ENCODE measurements at places on chromosomes 16 and 17.

DNA sequence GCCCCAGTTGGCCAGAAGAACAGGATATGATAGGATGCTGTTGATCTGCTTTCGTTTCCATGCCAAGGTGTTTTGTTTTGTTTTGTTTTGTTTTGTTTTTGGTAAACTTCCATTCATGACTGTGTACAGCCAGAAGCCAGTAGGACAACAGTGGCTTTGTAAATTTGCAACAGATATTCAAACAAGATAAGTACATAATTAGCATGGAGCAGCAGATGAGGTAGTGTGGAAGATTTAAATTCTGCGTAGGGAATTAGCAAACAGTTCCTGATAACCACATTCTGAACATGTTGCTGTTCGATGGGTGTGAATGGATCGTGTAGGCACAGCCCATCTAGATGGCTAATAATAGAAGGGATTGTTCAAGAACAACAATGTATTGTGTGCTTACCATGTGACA lies 1080.1 kb upstream of the RBFOX1 start:
- no peaks in the 10 kb centered on the region for H3K36me3 ChIP-seq
- no peaks in the 10 kb centered on the region for H3K4me1 ChIP-seq
- H3K27me3 ChIP-seq = no peaks in the 10 kb centered on the region
- DNase-seq = no peak
- no peak overlapping the region for H3K4me3 ChIP-seq
- no peak overlapping the region for H3K27ac ChIP-seq

DNA sequence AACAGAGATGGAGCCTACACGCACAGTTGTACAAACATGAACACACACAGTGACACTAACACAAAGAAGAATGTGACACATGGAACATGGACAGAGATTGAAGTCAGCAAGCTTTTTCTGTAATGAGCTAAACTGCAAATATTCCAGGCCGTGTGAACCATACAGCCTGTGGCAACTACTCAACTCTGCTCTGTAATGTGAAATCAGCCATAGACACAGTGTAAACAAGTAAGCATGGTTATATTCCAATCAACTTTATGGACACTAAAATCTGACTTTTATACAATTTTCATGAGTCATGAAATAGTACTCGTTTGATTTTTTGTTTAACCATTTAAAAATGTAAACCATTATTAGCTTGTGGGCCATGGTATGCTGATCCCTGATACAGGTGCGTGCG lies 120.2 kb downstream of the SMG6 start:
- peak; percentile 43 for DNase-seq
- no peak overlapping the region for H3K4me3 ChIP-seq
- H3K27me3 ChIP-seq = no peaks in the 10 kb centered on the region
- no peak overlapping the region for H3K27ac ChIP-seq

DNA sequence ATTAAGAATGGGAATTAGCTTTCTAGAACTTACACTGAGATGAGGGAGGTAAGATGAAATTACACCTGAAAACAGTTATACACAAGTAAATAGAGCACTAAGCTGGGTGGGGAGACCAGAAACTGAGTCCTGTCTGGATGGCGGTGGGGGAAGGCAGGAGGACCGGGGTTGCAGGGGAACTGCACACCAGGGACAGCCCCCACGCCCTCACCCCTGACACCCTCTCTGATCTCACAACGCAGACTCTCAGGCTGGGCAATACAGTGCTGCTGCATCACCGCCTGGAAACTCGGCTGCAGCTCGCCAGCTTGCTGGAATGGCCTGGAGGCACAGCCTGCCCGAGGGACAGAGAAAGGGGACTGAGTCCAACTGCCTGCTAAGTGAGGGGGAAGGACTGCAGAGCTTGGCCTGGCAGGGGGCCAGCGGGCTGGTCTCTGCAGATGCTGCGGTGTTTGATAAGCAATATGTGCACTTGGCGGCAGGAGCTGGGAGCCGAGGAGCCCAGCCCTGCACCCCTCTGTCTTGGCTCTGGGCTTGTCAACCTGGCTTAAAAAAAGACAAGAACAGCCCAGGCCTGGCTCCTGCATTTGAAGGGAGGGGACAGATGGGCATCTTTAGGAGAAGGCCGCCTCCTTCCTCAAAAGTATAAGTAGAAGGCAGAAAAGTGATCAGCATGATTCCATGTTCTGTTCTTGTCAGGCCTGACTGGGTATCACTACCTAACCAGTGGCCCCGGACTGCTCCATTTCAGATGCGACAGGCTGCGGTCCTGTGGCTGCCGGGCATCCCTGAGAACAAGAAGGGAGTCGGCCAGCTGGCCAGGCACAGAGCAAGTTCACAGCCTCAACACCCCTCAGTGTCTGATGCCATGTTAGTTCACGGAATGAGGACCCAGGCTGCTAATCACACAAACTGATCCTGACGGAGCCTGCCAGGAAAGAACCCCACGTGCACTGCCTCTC lies 30.2 kb downstream of the SPHK1 start:
- DNase-seq = peak; percentile 51
- no peak overlapping the region for H3K4me3 ChIP-seq
- no peak overlapping the region for H3K27ac ChIP-seq

DNA sequence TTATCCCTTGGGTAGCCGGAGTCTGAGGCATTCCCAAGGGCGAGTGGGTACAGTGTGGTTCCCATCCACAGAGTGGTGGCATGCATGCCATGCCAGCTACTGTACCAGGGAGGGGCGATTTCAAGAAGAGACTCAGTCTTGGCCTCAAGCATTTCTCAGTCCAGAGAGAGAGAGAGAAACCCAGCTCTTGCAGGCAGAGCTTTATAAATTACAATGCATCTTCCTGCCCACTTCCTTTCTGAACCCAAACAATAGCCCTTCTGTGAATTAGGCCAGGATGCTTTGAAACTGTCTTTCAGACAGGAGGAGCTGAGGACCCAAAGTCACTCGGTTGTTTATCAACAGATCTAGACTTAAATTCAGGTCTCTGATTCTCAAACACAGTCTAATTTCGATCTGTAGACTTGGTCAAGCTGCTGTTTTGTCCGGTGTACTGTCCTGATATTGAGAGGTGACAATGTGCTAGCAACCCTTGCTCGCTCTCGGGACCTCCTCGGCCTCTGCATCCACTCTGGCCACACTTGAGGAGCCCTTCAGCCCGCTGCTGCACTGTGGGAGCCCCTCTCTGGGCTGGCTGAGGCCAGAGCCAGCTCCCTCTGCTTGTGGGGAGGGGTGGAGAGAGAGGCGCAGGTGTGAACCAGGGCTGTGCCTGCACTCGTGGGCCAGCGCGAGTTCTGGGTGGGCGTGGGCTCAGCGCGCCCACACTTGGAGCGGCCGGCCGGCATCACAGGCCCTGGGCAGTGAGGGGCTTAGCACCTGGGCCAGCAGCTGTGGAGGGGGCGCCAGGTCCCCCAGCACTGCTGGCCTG lies 408.0 kb downstream of the UTP18 start:
- DNase-seq = no peak
- H3K27me3 ChIP-seq = no peaks in the 10 kb centered on the region
- no peaks in the 10 kb centered on the region for H3K4me1 ChIP-seq
- no peak overlapping the region for H3K27ac ChIP-seq
- no peak overlapping the region for H3K4me3 ChIP-seq
- no peaks in the 10 kb centered on the region for H3K36me3 ChIP-seq
